ENCODE measurements at places on chromosomes 13 and 19.

DNA sequence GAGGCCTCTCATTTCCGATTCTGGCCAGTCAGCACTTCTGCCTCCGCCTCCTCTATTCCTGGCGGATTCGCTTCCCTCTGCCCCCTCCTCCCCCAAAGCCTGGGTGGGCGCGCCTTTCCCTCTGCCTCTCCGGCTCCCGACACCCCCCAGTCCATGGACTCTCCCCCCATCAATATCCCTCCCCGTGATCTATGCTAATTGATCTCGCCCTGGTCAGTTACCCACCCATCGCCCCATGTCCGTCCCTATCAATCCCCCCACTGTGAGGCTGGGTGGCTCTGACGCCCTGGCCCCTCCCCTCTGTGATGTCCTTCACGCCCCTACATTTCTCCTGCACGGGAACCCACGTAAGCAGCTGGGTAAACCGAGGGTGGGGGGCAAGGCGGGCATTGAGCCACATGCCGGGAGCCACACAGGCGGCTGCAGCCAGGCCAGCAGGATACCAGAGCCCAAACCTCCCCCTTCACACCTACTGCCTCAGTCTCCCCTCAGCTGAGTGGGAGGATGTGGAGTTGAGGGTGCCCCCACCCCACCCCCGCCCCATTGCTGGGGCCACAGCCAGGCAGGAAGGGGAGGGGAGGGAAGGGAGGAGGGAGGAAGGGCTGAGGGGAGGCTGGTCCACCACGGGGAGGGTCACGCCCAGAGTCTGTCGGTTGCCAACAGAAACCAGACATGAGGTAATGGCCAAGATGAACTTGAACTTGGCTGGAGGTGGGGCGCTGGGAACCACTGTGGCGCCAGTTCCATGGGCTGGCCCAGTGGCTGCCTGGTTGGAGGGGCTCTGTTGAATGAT is 21.0 kb downstream of the SMIM24 start:
- DNase-seq, result peak; percentile 96

- no peak for DNase-seq
These were observed 29.7 kb upstream of the ENOX1 start for GRCh38 chr13:43816401-43816889.

DNA sequence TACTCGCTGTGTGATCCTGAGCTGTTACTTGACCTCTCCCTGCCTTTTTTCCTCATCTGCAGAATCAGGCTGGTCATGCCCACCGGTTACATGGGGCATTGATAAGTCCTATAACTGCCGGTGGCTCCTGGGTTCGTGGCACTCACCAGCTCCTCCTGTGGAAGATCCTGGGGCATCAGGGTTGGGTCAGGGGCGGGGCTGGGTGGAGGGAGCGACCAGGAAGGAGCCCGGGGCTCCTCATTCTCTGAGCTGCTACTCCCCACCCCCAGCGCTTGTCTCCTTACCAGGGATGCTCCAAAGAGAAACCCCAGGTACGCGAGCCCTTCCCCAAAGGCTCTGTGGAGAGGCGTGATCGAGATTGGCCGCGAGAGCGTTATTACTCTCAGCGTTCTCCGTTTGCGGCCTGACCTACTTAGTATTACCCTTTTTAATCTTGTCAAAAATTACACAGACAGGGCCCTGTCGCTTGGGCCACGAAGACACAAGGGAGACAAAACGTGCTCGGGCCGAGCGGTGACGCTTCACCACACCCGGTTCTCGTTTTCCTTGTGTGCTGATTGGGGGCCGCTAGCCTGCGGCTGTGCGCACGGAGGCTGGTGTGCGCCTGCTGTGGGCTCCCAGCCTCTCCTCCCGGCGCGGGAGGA is 10.7 kb downstream of the HDGFL2 start:
- DNase-seq, result no peak

GRCh38 chr19:12752056-12752781 is 628 bp downstream of the BEST2 start:
- no peak for DNase-seq

GRCh38 chr13:19681517-19681916 is 48.1 kb downstream of the MPHOSPH8 start:
- DNase-seq, result no peak

DNA sequence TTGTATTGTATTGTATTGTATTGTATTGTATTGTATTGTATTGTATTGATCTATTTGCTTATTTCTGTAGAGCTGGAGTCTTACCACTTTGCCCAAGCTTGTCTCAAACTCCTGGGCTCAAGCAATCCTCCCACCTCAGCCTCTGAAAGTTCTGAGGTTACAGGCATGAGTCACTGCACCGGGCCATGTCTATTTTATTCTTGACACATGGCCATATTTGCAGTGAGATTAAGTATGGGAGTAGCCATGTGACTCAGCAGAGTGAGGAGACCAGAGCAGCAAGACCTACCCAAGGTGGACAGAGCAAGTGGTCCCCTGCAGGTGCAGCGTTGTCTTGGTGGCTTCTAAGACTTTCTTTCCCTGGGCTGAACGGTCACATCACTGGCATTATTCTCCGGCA is 49.1 kb upstream of the UBAC2 start:
- peak; percentile 63 for DNase-seq

- DNase-seq, result no peak
These were observed 50.7 kb downstream of the C1QTNF9 start for GRCh38 chr13:24360106-24360505.

- no peak for DNase-seq
These were observed 277.9 kb downstream of the TSHZ3 start for GRCh38 chr19:31071136-31071855.

DNA sequence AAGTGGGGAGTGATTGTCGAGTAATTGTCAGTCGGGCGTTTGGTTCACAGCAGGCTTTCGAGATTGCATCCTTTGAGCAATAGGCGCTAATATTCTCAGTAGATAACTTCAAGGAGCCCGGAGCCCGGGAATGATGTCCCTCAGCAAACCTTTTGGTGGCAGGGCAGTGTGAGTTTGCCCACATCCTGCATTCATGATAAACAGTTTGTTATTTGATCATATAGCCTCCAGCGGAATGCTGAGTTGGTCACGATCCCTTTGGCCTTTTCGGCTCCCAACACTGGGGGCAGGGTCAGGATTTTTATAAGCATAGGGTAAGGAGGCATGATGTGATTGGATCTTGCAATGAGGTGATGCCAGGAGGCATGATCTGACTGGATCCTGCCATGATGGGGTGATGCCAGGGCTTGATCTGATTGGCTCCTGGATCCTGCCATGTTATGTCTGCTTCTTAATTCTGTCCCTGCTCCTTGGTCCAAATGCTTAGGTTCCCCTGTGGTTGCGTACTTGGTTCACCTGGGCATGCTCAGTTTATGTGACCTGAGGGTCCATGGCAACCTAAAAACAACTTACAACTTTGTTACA is 38.2 kb upstream of the IGSF23 start:
- DNase-seq, result no peak

- no peak for DNase-seq
These were observed 5.6 kb downstream of the LENG9 start for GRCh38 chr19:54457773-54458647.

GRCh38 chr19:13460045-13460444 is 46.2 kb downstream of the CACNA1A start:
- DNase-seq, result no peak

DNA sequence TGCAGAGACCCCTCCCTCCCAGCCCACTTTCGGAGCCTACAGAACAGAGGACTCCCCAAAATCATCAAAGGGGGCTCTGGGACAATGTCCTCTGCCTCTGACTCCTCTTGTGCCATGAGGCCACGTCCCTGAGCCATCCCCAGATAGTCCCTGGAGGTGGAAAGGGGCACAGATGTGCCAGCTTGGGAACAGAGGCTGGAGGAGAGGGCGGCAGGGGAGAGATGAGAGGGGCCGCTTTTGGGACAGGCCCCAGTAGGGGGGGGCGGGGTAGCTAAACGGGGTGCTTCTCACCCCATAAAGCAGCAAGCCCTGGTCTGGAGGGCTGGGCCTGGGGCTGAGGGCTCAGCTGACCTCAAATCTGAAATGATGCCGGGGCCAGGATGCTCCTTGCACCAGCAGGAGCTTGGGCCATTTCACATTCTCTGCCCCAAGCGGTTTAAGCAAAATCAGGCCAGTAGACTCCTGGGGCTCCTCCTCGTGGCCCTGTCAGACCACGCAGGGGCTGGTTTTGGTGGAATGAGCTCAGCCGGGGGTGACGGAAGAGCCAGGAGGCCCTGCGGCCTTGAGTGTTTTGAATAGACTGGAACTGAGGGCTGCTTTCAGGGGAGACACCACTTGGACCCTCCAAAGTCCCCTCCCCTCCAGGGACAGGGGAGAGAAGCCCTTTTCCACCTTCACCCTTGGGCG is 27.1 kb downstream of the ONECUT3 start:
- DNase-seq, result no peak
